NCI-H1436 treated with DMSO at 0.1 percent for 48 hours (cell line): ENCODE measurements at places on chromosomes 5 and 9.

- no peak for DNase-seq
Observed at GRCh38 chr5:97355775-97356174, 172.7 kb upstream of the RIOK2 start.

GRCh38 chr9:110592044-110592830, 12.7 kb upstream of the SVEP1 start:
- DNase-seq: no peak

GRCh38 chr5:88688984-88689667, 193.9 kb downstream of the MEF2C start:
- no peak for DNase-seq

- no peak for DNase-seq
Observed at GRCh38 chr9:116193636-116194035, 40.0 kb downstream of the PAPPA start.

- no peak for DNase-seq
Observed at GRCh38 chr5:167245868-167246267, 1045.6 kb upstream of the WWC1 start.

DNA sequence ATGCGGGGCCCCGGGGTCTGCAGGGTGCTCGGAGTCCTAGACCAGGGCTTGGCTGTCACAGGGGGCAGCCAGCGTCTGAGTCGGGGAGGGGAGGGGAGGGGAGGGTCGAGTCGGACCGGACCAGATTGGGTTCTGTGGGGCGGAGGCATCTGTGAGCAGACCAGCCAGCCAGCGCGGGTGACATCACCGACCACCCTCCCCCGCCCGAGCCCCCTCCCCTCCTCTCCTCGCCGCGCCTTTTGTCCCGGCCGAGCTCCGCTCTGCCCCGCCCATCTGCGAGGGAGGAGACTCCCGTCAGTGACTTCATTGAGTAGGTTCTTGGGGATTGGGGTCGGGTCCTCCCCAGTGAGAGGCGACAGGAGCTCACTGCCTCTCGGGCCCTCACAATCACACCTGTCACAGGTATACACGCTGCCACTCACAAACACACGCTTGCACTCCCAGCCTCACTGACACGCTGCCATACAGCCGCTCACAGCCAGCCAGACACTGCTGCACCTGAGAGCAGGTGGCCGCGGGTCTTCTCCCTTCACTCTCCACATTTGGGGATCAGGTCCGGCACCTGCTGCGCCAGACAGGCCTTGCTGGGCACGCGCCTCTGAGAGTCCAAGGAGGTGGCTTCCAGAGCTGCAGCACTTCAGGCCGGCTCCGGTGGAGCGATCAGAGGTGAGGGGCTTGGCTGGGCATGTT, 546 bp downstream of the DNAJB5 start:
- DNase-seq: no peak

GRCh38 chr5:126446498-126447224, 23.5 kb downstream of the GRAMD2B start:
- no peak for DNase-seq

DNA sequence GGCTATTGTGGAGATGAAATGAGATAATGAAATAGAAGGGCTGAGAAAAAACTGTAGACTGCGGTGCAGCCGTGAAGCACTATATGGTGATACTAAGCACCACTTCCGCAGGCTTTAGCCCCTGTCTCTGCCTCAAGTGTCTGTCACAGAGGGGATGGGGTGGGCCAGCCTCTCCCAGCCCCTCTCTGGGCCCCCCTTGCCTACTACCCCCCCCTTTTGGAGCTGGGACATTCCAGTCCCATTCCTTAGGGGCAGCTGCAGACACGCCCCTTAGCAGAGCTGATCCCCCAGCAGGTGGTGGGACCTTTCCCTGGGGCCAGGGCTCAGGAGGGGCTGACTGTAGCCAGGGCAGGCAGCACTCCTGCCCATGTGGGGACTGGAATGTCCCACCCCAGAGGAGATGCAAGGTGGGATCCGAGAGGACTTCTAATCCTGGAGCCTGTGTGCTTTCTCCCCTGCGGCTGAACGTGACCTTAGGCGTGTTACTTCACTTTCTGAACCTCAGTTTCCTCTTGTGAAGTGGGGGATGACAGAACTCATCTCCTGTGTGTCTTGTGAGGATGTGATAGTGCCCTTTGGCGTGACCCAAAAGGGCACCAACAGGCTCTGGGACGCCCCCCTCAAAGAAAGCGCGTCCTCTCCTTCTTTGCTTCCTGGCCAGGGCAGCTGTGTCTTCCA, 1.9 kb downstream of the N4BP3 start:
- no peak for DNase-seq

GRCh38 chr9:90894986-90895687, 93.5 kb downstream of the SYK start:
- DNase-seq: no peak

DNA sequence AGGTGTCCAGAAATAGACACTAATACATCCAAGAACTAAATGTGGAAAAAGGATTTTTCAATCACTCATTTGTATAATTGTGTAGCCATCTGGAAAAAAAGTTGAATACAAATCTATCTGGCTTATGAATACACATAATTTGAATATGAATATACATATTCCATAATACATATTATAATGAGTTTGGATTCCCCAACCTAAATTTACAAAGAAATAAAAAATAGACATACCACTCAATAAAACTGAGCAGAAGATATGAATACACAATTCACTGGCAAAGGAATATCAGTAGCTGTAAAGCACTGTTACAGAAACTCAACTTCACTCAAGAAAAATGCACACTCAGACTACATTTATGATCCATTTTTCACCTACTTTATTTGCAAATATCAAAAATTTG, 121.9 kb upstream of the EDIL3 start:
- DNase-seq: no peak

DNA sequence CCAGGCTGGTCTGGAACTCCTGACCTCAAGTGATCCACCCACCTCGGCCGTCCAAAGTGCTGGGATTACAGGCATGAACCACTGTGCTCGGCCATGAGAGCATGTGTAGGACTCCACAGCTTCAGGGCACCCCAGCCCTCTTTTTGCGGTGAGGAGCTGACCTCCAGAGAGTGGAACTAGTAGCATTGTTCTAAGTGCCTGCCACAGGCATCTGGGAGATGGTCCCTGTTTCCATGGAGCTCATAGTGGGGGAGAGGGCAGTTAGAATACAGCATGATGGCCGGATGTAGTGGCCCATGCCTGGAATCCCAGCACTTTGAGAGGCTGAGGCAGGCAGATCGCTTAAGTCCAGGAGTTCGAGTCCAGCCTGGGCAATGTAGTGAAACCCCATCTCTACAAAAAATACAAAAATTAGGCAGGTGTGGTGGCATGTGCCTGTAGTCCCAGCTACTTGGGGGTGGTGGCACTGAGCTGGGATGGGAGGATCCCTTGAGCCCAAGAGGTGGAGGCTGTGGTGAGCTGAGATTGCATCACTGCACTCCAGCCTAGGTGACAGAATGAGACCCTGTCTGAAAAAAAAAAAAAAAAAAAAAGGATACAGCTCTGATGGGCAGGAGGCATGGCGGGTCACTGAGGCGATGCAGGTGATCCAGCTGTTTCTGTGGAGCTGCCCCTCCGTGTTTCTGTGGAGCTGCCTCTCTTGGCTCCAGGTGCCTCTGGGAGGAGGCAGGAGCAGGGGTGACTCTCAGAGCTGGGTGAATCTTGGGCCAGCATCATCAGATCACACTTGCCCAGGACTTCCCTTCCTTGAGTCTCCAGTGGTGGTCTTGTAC, 4.2 kb downstream of the ASS1 start:
- no peak for DNase-seq

- DNase-seq: no peak
Observed at GRCh38 chr9:137705443-137705863, 86.6 kb downstream of the EHMT1 start.

DNA sequence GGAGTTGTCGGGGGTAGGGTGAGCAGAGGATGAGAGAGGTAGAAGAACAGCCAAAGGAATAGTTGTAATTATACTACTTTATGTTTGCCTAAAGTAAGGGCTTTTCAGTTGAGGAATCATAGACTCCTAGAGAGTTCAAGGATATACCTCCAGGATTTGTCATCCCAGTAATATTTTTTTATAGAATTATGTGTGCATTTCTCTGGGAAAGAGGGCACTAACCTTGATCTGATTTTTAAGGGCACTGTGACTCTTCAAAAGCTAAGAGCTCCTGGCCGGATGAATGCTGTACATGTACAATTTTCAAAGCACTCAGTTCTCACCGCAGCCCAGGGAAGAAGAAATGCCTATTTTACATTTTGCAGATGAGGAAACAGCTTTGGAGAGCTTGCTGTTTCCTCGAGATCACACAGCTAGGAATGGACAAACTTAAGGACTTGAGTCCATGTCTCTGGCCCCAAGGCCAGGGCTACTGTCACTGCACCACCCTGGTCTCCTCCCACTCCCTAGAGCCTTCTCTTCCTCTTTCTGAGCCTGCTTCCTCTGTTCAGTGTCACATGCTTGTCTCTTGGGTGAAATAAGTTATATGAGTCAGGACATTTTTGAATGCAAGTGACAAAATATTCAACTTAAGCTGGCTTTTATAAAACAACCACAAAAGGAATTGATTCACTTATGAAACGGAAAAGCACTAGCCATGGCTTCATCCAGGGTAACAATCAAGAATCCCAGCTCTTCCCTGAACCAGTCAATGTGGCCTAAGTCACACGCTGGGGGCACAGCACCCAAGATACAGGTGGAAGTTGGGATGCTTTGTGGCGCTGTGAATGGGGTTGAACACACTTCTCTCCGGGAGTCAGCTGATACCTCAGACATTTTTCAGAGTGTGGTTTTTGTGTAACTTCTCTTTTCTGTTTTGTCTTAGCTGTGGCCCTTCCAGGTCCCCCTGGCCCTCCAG, 45.7 kb upstream of the TGFBR1 start:
- DNase-seq: no peak

DNA sequence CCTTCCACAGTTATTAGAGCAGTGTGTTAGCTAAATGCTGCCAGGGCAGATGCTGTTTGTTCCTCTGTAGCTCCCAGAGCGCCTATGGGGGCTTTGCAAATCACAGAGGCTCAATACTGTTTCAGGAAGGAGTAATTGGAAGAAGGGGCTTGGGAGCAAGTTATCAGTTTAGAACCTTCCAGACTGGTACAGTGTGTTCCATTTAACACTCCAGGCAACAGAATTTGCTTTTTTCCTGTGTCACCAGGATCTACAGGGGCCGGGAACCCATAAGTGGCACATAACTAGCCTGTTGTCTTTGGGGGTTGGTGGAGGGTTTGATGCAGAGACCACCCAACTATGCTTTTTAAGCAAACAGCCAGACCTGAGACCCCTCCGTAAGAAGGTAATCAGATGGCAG, 307.3 kb upstream of the KCNN2 start:
- no peak for DNase-seq

GRCh38 chr5:160311491-160312133, 752 bp downstream of the CCNJL start:
- no peak for DNase-seq
